ENCODE measurements at places on chromosomes 12 and 14. TPM values are rescaled to one million over a fixed set of nuclear protein-coding genes. Genes with fewer than 3 reads are reported as not detected.

The KIF26A gene
- 20.0 TPM for total RNA-seq

The A2M gene
- total RNA-seq: 4.3 TPM

The FGF23 gene
- total RNA-seq: not detected

The LUM gene
- 490 TPM for total RNA-seq

The KLHL33 gene
- total RNA-seq: 0.16 TPM

The ERP27 gene
- 60.4 TPM for total RNA-seq

The FGF6 gene
- total RNA-seq: not detected

The NR4A1 gene
- total RNA-seq: 141 TPM

The IAPP gene
- total RNA-seq: not detected

The TMEM132D gene
- total RNA-seq: 0.07 TPM

The MIP gene
- total RNA-seq: not detected

GRCh38 chr14:68884031-68885030, 91.5 kb upstream of the ZFP36L1 start:
- H3K27me3 ChIP-seq: no peaks in the 10 kb centered on the region
- no peak for DNase-seq
- no peak overlapping the region for H3K4me3 ChIP-seq

DNA sequence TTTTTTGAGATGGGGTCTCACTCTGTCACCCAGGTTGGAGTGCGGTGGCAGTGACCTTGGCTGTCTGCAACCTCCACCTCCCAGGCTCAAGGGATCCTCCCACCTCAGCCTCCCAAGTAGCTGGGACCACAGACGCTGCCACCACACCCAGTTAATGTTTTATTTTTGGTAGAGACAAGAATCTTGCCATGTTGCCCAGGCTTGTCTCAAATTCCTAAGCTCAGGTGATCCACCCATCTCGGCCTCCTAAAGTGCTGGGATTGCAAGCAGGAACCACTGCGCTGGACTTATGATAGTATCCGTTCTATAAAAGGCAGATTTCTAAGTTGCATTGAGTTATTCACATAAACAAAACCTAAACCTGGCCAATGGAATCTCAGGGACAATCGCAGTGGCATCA, 321.1 kb upstream of the PRICKLE1 start:
- H3K4me3 ChIP-seq: no peak overlapping the region
- DNase-seq: no peak
- H3K36me3 ChIP-seq: peaks cover 7% of the 10 kb centered on the region
- peaks cover under 1% of the 10 kb centered on the region for H3K4me1 ChIP-seq
- no peak overlapping the region for H3K27ac ChIP-seq

DNA sequence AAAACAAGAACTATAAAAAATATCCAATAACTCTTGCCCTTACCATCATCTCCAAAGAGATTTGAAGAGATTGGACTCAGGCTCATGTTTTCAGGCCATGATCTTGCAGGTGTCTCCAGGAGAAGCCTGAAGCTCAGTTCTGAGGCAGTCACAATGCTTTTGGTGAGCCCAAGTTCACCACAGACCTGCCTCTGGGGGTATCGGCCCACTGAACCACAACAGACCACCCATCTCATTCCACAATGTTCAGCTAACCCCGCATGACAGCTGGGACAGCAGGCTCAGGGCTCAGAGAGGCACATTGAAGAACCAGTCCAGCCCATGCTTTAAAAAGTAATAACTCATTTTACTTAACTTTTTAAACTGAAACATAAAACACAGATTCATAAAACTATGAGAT, 28.3 kb upstream of the APOLD1 start:
- no peaks in the 10 kb centered on the region for H3K36me3 ChIP-seq
- H3K4me1 ChIP-seq: no peaks in the 10 kb centered on the region
- H3K4me3 ChIP-seq: no peak overlapping the region

GRCh38 chr12:122839907-122840554, 4.8 kb downstream of the HIP1R start:
- peaks cover 10% of the 10 kb centered on the region for H3K27me3 ChIP-seq
- no peak overlapping the region for H3K27ac ChIP-seq
- peaks cover 22% of the 10 kb centered on the region for H3K4me1 ChIP-seq
- H3K36me3 ChIP-seq: no peaks in the 10 kb centered on the region
- no peak overlapping the region for H3K4me3 ChIP-seq

DNA sequence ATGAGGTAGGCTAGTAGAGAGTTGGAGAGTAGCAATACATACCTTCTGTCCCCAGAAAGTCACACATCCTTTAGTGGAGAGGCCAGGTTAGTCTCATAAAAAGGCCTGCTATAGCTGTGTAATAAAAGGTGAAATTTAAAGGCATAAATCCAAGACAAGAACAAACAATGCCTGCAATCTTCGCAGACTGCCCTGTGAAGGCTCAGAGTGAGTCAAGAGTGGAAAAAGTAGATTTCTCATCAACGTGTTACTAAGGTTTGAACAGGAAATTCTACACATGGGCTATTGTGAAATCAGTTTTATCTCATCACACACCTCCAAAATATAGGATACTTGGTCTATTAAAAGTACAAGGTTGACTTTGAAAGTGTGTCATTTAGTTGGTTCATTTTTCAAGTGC, at the start of gene KLRC1:
TSS of gene KLRC1 (minus strand) at position 222 of the 400 bp plus-strand sequence. CDS start 2,221 bp downstream, outside the sequence.
- H3K4me3 ChIP-seq: no peak within 1 kb of the TSS
- no peak within 1 kb of the TSS for H3K27ac ChIP-seq
- H3K4me1 ChIP-seq: no peaks in the 10 kb centered on the region
- no peaks in the 10 kb centered on the region for H3K27me3 ChIP-seq
- no peak for DNase-seq

GRCh38 chr12:76143343-76144244, 59.1 kb upstream of the NAP1L1 start:
- H3K27ac ChIP-seq: peak overlapping the region; percentile 24
- peaks cover 13% of the 10 kb centered on the region for H3K4me1 ChIP-seq
- H3K36me3 ChIP-seq: no peaks in the 10 kb centered on the region
- no peaks in the 10 kb centered on the region for H3K27me3 ChIP-seq

- peaks cover 35% of the 10 kb centered on the region for H3K27me3 ChIP-seq
- no peak overlapping the region for H3K27ac ChIP-seq
- H3K36me3 ChIP-seq: no peaks in the 10 kb centered on the region
- no peaks in the 10 kb centered on the region for H3K4me1 ChIP-seq
- no peak overlapping the region for H3K4me3 ChIP-seq
Observed at GRCh38 chr14:35470755-35471154, 63.2 kb upstream of the INSM2 start.

DNA sequence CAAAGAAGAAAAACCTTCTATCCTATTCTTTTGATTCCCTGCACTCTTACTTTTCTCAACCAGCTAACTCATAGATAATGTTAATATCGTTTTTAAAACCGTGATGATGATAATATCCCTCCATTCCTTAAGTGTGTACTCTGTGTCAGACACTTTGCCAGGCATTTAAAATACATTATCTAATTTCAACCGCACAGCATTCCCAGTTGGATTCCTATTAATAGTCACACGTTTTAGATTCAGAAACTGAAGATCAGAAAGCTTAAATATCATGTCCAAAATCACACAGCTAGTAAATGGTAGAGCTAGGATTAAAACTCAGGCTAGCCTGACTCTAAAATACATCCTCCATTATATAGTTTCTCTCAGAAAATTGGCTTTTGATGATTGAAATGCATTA, 366.0 kb downstream of the NELL2 start:
- DNase-seq: no peak
- H3K36me3 ChIP-seq: no peaks in the 10 kb centered on the region
- no peak overlapping the region for H3K27ac ChIP-seq
- peaks cover 10% of the 10 kb centered on the region for H3K4me1 ChIP-seq
- no peak overlapping the region for H3K4me3 ChIP-seq

- peaks cover 6% of the 10 kb centered on the region for H3K4me1 ChIP-seq
- DNase-seq: no peak
- no peak overlapping the region for H3K27ac ChIP-seq
Observed at GRCh38 chr12:32170437-32170998, 63.9 kb downstream of the BICD1 start.

GRCh38 chr14:87503711-87504110, 489.3 kb downstream of the GALC start:
- peaks cover 8% of the 10 kb centered on the region for H3K4me1 ChIP-seq
- no peak overlapping the region for H3K27ac ChIP-seq
- no peak overlapping the region for H3K4me3 ChIP-seq
- H3K36me3 ChIP-seq: no peaks in the 10 kb centered on the region

DNA sequence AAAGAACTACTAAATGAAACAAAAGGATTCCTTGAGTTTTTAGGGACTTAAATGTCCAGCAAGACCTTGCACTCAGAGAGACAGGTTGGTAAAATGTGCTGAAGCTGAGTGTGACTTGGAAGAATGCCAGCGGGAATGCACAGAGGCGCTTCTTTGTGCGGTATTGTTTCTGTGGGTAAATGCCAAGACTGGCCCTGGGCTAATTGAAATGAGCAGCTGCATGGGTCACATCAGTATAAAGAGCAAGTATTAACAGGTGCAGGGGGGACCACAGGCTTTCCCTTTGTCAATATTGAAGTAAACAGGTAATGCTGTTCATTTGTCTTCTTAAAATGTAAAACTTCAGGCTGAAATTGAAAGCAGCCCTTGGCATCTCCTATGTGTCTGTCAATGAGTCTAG, 74.3 kb downstream of the LMO3 start:
- H3K27me3 ChIP-seq: peaks cover 6% of the 10 kb centered on the region
- H3K27ac ChIP-seq: no peak overlapping the region
- H3K4me1 ChIP-seq: no peaks in the 10 kb centered on the region
- no peaks in the 10 kb centered on the region for H3K36me3 ChIP-seq

- no peaks in the 10 kb centered on the region for H3K36me3 ChIP-seq
- no peak overlapping the region for H3K27ac ChIP-seq
- H3K4me1 ChIP-seq: peaks cover 10% of the 10 kb centered on the region
- H3K4me3 ChIP-seq: no peak overlapping the region
Observed at GRCh38 chr12:91766454-91766853, 379.2 kb downstream of the BTG1 start.

- H3K36me3 ChIP-seq: no peaks in the 10 kb centered on the region
- H3K4me3 ChIP-seq: no peak overlapping the region
- DNase-seq: no peak
Observed at GRCh38 chr12:39392154-39392925, 50.6 kb downstream of the KIF21A start.

- no peak for DNase-seq
- H3K27ac ChIP-seq: peak overlapping the region; percentile 13
- H3K27me3 ChIP-seq: no peaks in the 10 kb centered on the region
- H3K36me3 ChIP-seq: peaks cover 5% of the 10 kb centered on the region
- H3K4me3 ChIP-seq: no peak overlapping the region
- H3K4me1 ChIP-seq: peaks cover 12% of the 10 kb centered on the region
Observed at GRCh38 chr12:1044199-1044598, 53.2 kb downstream of the ERC1 start.

DNA sequence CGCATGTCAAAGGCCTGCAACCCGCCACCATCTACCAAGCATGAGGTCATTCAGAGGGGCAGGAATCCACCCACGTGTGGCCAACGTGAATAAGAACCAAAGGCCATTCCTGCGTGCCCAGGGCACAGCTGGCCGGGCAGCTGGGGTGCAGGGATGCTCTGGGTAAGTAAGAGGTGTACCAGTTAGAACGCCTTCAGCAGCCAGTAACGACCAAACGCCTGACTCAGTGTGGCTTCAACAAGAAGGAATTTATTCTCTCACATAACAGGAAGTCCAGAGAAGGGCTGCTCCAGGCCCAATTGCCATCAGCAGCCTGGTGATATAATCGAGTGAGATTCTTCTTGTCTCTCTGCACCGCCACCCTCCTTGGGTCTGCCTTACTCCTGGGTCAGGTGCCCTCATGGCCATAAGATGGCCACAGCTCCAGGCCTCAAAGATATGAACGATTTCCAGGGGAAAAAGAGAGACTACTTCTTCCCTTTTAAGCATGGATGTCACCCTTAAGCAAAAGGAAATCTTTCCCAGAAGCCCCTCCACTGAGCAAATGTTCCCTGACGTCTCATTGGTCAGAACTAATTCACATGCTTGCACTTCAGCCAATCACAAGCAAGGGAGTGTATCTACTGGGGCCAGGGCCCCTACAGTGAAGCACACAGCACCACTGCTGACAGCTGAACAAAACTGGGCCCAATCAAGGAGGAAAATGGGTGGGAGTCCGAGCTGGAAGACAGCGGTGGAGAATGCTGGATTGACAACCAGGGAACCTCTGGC, 7.3 kb downstream of the TTC7B start:
- DNase-seq: no peak
- H3K4me1 ChIP-seq: peaks cover 27% of the 10 kb centered on the region
- no peak overlapping the region for H3K4me3 ChIP-seq
- no peaks in the 10 kb centered on the region for H3K36me3 ChIP-seq

DNA sequence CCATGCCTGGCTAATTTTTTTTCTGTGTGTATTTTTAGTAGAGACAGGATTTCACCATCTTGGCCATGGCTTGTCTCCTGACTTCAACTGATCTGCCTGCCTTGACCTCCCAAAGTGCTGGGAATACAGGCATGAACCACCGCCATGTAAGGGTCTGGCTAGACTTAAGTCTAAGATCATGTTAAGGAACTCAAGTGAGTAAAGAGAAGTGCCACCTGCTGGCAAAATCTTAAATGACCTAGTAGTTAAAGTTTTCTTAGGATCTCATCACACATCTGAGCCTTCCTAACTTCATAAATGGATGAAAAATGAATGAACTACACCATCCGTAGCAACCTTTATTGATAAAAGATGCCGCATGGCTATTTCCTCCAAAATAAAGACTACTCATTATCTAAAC, 1.7 kb upstream of the C12orf56 start:
- DNase-seq: no peak
- H3K4me3 ChIP-seq: no peak overlapping the region
- no peak overlapping the region for H3K27ac ChIP-seq
- peaks cover 2% of the 10 kb centered on the region for H3K4me1 ChIP-seq

GRCh38 chr14:104650057-104650980, 39.1 kb upstream of the INF2 start:
- H3K27ac ChIP-seq: no peak overlapping the region
- peak overlapping the region; percentile 77 for H3K4me3 ChIP-seq
- H3K36me3 ChIP-seq: peaks cover 5% of the 10 kb centered on the region
- H3K4me1 ChIP-seq: peaks cover 3% of the 10 kb centered on the region
- peaks cover 6% of the 10 kb centered on the region for H3K27me3 ChIP-seq

GRCh38 chr12:86634456-86635410, 378.5 kb upstream of the MGAT4C start:
- H3K36me3 ChIP-seq: no peaks in the 10 kb centered on the region
- no peak overlapping the region for H3K4me3 ChIP-seq
- H3K4me1 ChIP-seq: no peaks in the 10 kb centered on the region
- H3K27ac ChIP-seq: no peak overlapping the region

DNA sequence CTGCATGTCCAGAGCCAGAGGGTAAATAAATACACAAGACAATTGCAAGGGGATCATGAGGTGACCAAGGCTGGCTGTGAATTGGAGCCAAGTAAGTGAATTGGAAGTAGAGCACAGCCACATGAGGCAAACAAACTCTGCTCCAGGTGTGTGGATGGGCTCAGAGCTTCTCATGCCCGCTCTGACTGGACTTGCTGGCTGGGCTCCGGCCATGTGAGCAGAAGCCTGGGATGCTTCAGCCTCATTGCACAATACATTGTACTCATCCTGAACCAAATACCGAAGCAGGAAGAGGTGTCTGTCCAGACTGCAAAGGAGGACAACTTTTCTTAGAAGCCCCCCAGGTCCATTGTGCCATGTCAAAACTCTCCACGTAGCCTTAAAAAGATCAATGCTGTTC, 193.0 kb downstream of the TTC8 start:
- peaks cover 27% of the 10 kb centered on the region for H3K27me3 ChIP-seq
- H3K4me3 ChIP-seq: no peak overlapping the region
- peaks cover 6% of the 10 kb centered on the region for H3K4me1 ChIP-seq
